A673 (cell line): ENCODE measurements at places on chromosomes 13 and 19. TPM values are rescaled to one million over a fixed set of nuclear protein-coding genes. Genes with fewer than 3 reads are reported as not detected.

- no peaks in the 10 kb centered on the region for H3K4me1 ChIP-seq
- DNase-seq: no peak
- no peak overlapping the region for H3K4me3 ChIP-seq
- H3K27ac ChIP-seq: no peak overlapping the region
- no peaks in the 10 kb centered on the region for H3K27me3 ChIP-seq
Observed at GRCh38 chr13:44158098-44158521, 215.5 kb upstream of the SERP2 start.

DNA sequence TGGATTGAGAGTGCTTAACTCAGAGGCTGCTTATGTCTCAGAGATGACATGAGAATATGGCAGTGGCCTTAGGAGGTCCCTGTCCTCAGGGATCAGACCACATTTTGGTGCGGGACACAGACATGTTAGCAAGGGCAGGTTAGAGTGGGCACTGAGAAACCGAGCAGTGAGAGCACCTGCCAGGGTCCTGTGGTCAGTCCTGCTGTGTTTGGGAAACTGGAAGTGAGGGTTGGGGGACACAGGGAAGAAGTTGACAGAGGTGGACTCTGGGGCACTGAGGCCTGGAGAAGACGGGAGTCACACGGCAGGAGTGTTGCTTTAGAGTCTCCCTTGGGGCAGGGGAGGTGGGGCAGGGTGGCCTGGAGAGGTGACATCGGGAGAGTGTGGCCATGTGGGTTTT lies 7.4 kb downstream of the IGFLR1 start:
- no peak for DNase-seq
- no peak overlapping the region for H3K4me3 ChIP-seq
- H3K4me1 ChIP-seq: no peaks in the 10 kb centered on the region
- no peak overlapping the region for H3K27ac ChIP-seq

DNA sequence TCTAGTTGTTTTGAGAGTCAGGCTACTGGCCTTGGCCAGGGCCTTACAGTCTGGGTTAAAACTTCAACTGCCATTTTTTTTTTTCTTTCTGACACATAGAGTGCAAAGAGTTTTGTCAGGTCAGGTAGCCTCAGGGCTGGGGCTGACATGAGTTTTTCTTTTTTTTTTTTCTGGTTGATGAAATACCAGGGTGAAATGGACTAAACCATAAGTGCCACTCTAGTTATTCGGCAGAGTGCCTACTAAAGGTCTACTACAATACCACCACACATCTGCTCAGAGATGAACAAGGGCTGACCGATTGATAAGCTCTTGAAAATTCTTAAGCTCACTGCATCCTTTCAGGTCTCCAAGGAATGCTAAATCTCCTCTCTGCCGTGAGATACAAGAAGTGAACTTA lies 4.4 kb upstream of the ZNF320 start:
- H3K4me1 ChIP-seq: no peaks in the 10 kb centered on the region
- H3K27me3 ChIP-seq: no peaks in the 10 kb centered on the region
- no peaks in the 10 kb centered on the region for H3K36me3 ChIP-seq

GRCh38 chr13:74651121-74651520 lies 516.9 kb upstream of the KLF12 start:
- no peak for DNase-seq
- H3K4me3 ChIP-seq: no peak overlapping the region
- no peak overlapping the region for H3K27ac ChIP-seq
- no peaks in the 10 kb centered on the region for H3K27me3 ChIP-seq
- H3K4me1 ChIP-seq: no peaks in the 10 kb centered on the region
- H3K36me3 ChIP-seq: no peaks in the 10 kb centered on the region

- peak overlapping the region; percentile 54 for H3K4me3 ChIP-seq
- peaks cover 7% of the 10 kb centered on the region for H3K4me1 ChIP-seq
- peak; percentile 81 for DNase-seq
- peaks cover 35% of the 10 kb centered on the region for H3K36me3 ChIP-seq
Observed at GRCh38 chr19:48480183-48480557, 11.0 kb downstream of the CYTH2 start.

GRCh38 chr13:43953370-43953769 lies 73.7 kb downstream of the LACC1 start:
- H3K36me3 ChIP-seq: no peaks in the 10 kb centered on the region
- H3K27me3 ChIP-seq: peaks cover 9% of the 10 kb centered on the region
- no peak overlapping the region for H3K27ac ChIP-seq
- no peak overlapping the region for H3K4me3 ChIP-seq
- no peaks in the 10 kb centered on the region for H3K4me1 ChIP-seq

DNA sequence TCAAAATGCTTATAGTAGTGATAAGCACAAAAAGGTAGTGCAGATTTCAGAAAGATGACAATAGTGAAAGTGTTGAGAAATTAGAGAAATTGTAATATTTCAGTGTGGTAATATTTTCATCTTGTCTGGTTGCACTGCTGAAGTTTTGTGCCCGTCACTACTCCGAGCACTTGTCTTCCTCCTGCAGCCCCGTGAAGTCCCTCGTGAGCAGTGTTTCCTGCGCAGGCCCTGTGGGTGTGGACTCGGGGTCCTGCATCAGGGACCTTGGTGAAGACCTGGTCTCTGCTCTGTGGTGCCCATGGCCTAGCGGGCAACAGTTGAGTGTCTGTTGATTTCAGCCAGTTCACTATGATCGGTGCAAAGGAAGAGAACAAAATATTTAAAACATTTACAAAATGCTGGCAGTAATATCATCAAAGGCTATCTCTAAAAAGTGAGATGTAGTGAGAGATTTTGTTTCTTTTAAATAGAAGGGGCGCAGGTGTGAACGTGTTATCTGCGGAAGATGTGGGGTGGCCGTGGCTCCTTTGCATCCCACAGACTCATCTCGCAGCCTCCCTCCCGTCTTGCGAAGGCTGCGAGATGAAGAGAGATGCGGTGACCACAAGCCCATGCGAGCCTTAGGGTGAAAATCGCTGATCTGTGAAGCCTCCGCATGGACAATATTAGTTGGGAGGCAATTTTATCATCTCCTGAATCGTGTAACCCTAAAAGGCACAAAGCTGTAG lies 27.7 kb upstream of the DCUN1D2 start:
- no peak for DNase-seq
- no peak overlapping the region for H3K4me3 ChIP-seq
- no peaks in the 10 kb centered on the region for H3K36me3 ChIP-seq
- H3K27me3 ChIP-seq: no peaks in the 10 kb centered on the region

DNA sequence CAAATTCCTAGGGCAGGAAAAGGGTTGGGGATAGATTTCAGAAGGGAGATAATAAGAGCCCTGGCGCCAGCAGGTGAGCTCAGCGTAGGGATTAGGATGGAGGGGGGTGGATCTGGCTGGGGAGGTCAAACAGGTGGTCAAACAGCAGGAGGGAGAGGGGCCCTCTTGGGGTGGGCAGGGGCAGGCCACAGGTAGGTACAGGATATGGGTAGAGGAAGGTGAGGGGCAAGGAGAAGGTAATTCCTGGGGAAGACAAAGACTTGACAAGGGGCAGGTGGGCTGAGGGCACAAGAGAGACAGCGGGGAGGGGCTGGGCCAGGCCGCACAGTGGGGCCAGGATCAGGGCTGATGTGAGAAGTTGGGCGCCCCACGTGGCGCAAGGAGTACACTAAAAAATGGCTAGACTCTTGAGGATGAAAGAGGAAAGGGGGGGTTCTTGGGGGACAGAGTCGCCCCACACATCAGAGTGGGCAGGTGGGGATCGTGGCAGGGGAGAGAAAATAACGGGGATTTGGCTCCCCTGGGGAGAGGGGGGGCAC lies 713 bp downstream of the KRI1 start:
- H3K4me1 ChIP-seq: peaks cover 32% of the 10 kb centered on the region
- H3K27ac ChIP-seq: peak overlapping the region; percentile 93
- DNase-seq: peak; percentile 75
- H3K36me3 ChIP-seq: peaks cover 29% of the 10 kb centered on the region
- no peaks in the 10 kb centered on the region for H3K27me3 ChIP-seq
- H3K4me3 ChIP-seq: peak overlapping the region; percentile 90

GRCh38 chr13:102038787-102039186 lies 363.1 kb downstream of the FGF14 start:
- no peaks in the 10 kb centered on the region for H3K36me3 ChIP-seq

DNA sequence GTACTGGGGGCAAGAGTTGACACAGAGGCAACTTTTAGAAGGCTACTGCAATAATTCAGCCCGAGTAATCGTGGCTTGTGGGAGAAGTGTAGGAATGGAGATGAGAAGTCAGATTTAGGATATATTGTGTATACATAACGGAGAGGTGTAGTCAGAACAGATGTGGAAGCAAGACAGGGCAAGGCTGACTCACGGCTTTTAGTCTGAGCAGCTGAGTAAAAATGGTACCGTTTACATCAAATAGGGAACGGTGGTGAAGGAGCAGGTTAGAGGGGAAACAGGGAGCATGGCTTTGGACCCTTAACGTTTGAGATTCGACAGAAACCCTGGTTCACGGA lies 796 bp upstream of the LSM14A start:
- peaks cover 27% of the 10 kb centered on the region for H3K4me1 ChIP-seq
- no peak for DNase-seq
- peak overlapping the region; percentile 98 for H3K4me3 ChIP-seq
- H3K27me3 ChIP-seq: no peaks in the 10 kb centered on the region
- peaks cover 3% of the 10 kb centered on the region for H3K36me3 ChIP-seq

PCDH20 gene
- 1.9 and 2.1 TPM in 2 replicates for total RNA-seq

VRK3 gene
- total RNA-seq: 44.4 and 47.5 TPM in 2 replicates
